Omental fat pad (tissue), 4 donors: ENCODE measurements at places on chromosomes 3 and 15. TPM values are rescaled to one million over a fixed set of nuclear protein-coding genes. Genes with fewer than 3 reads are reported as not detected.

Gene CDV3
- total RNA-seq, result 236 TPM

Gene RAD51
- total RNA-seq, result 0.84 TPM

Gene CHDH
- total RNA-seq, result 0.63 TPM

Gene ZNF592
- total RNA-seq, result 13.7 TPM

Gene RTP1
- total RNA-seq, result not detected

Gene SCAANT1
- not detected for total RNA-seq

Gene TM6SF1
- 19.7 TPM for total RNA-seq

Gene CX3CR1
- not detected for total RNA-seq

Gene ADAMTS9
- 203 TPM for total RNA-seq

Gene ZNF662
- total RNA-seq, result 3.3 TPM

Gene CILP
- total RNA-seq, result 434 TPM

Gene CIB1
- 30.6 TPM for total RNA-seq

Gene EFCC1
- total RNA-seq, result 6.3 TPM

Gene UBR1
- total RNA-seq, result 45.1 TPM

Gene C3orf70
- total RNA-seq, result 3.1 TPM

Gene ANKRD28
- 47.6 TPM for total RNA-seq

Gene CCDC54
- not detected for total RNA-seq

Gene LINGO1
- 1.0 TPM for total RNA-seq

Gene ARNT2
- 3.1 TPM for total RNA-seq

Gene SLC9A9
- total RNA-seq, result 39.6 TPM

Gene GPR149
- total RNA-seq, result not detected

Gene DVL3
- total RNA-seq, result 41.8 TPM

Gene SENP8
- total RNA-seq, result 2.0 TPM

Gene ZNF80
- 0.24 TPM for total RNA-seq

Gene KIF23
- total RNA-seq, result 3.8 TPM

Gene CCR3
- not detected for total RNA-seq

Gene CYP8B1
- total RNA-seq, result 0.19 TPM

Gene PIGX
- 14.1 TPM for total RNA-seq

Gene ISLR2
- 4.7 TPM for total RNA-seq

Gene DUOX1
- 6.9 TPM for total RNA-seq
